ENCODE measurements at places on chromosomes 5 and 9. TPM values are rescaled to one million over a fixed set of nuclear protein-coding genes. Genes with fewer than 3 reads are reported as not detected.

Gene MZB1
- not detected for total RNA-seq

- DNase-seq = peak; percentile 42
Observed at GRCh38 chr9:6413365-6414246, 607 bp downstream of the UHRF2 start.

- no peak for DNase-seq
Observed at GRCh38 chr9:107144475-107144874, 138.6 kb upstream of the RAD23B start.

Gene TSSK1B
- total RNA-seq = 1.4 TPM

Gene TMEM252
- total RNA-seq = not detected

- no peak for DNase-seq
Observed at GRCh38 chr9:135848341-135849047, 58.9 kb downstream of the CAMSAP1 start.

Gene KIF27
- total RNA-seq = 4.2 TPM

DNA sequence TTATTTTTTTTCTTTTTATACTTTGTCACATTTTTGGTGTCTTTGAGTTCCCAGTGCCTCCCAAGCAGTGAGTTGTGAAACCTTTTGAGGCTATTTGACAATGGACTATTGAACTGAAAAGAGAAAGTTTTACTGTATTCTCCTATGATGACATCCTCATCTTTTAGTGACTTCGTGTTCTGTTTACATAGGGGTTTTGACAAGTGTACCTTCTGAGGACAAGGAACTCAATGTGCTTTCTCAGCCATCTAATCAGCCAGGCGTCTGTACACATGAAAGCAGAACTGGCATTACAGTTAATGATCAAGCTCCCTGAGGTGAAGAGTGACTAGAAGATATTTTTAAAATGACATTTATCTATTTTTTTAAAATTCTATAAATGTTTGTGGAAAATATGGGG is 175.5 kb downstream of the ANXA1 start:
- DNase-seq = no peak

GRCh38 chr5:159593518-159594073 is 263.3 kb upstream of the IL12B start:
- no peak for DNase-seq

GRCh38 chr9:129245276-129245675 is 67.2 kb upstream of the IER5L start:
- DNase-seq = no peak

GRCh38 chr5:138978581-138978980 is 103.4 kb upstream of the LRRTM2 start:
- no peak for DNase-seq

Measured in mammary epithelial cell (primary cell).